Activated T-helper 1 cell treated with anti-CD3 and anti-CD28 coated beads, Interleukin-2, amount 50 U/mL, for 16 hours (primary cell): ENCODE measurements at places on chromosomes 1 and 21.

DNA sequence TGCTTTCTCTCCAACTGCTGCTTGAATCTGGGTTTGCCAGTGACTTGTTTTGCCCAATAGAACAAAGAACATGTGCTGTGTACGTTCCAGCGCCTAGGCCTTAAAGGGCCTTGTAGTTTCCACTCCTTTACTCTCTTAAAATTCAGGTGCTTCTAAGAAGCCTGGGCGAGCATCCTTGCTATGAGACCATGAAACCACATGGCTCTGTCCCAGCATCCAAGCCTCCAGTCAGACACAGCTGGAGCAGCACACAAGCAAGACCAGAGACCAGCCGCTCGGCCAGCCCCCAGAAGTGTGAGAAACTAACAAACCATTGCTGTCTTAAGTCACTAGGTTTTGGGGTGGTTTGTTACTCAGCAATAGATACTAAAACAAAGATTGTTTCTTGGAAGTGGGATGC is 15.1 kb downstream of the PLEKHO1 start:
- no peak for DNase-seq

- DNase-seq, result no peak
Observed at GRCh38 chr1:209675565-209676154, 448 bp downstream of the G0S2 start.

DNA sequence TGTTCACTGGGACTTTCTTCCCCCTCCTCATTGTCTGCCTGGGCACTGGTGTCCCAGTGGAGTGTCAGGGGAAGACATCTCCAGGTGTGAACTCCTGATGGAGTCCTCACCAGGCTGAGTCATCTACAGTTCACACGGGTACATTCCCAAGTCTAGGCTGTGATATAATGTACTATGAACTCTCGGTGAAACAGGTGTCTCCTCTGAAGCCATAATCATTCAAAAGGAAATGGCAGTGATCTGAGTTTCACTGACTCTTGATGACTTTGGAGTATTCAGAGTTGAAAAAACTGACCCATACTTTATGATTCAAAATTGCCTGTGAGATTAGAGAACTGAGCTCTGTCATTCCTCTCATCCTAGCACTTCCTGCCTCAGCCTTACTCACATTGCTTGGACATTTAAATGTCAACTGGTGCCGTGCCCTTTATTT is 9.1 kb downstream of the LAMC2 start:
- no peak for DNase-seq

DNA sequence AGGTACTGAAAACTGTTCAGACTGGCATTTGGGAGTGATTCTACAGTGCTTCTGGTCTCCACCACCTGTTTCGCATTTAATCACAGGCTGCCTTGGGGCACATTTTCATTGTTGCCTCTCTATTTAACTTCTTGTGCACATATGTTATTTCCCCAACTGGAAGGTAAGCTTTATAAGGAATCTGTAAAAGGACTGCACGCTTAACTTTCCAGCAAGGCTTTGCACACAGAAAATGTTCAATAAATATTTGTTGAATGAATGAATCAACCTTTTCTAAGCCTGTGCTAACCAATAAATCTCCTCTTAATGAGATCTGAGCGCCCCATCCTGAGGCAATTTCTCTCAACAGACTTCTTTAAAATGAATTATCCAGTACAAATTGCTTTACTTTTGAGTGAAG is 84.3 kb upstream of the ARHGAP29 start:
- DNase-seq, result no peak

GRCh38 chr1:91148641-91149069 is 126.8 kb upstream of the ZNF644 start:
- no peak for DNase-seq

DNA sequence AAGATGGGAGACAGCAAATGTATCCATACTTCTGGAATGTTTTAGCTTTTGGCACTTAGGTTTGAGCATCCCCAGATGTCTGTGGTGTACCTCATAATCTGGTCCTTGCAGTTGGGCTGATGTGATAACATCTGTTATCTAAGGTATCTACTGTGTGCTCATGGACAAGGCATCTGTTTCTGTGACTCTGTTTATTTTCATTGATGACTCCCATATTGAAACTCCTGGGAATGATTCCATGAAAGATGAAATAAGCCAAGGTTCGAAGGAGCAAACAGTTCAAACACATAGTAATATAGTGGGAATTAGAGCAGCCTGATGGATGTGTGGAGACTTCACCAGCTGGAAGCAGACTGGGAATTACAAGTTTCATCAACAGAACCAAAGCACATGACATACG is 20.7 kb upstream of the TRIM45 start:
- no peak for DNase-seq

DNA sequence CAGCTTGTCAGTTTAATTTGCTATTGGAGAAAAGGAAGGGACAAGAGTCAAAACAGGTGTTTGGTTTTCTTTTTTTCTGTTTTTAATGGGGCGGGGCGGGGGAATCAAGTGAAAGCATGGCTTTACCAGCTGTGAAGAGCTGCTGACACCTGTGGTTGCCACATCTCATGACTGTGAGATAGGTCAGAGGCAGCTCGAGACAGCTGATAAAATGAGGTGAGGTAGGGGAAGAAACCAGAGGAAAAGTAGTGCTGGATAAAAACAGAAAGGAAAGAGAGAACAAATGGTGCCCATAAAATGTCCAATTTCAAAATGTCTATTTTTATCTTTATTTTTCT is 272.3 kb downstream of the NEGR1 start:
- DNase-seq, result no peak
